ENCODE measurements at places on chromosomes 7 and 10.

GRCh38 chr7:45447296-45447695, 126.9 kb upstream of the ADCY1 start:
- DNase-seq: no peak

GRCh38 chr10:98236862-98237261, 31.1 kb downstream of the LOXL4 start:
- no peak for DNase-seq

DNA sequence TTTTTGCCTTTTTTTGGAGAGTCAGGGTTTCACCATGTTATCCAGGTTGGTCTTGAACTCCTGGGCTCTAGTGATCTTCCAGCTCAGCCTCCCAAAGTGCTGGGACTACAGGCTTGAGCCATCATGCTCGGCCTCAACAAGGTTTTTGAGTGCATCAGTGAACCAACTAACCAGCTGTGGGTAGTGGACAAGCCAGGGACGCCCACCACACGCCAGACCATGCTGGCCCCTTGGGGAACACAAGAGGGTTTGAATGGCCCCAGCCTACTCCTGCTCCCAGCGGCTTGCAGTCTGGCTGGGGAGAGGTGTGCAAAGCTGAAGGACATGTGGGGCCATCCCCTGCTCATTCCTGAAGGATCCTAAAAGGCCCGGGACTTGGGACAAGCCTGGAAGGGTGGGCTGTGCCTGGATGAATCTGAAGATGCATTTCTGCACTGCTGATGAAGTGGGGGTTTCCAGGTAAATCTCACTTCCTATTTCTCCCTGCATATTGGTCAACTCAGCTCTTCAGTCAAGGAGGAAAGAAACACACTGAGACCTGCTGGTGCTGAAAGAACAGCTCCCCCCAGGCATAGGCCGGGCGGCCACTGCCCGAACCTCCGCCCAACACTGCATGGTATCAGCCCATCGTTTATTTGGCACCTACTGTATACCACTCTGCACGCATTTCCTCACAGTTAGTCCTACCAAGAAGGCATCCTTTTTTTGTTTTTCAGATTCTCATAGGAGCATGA, 6.9 kb downstream of the MMD2 start:
- no peak for DNase-seq

DNA sequence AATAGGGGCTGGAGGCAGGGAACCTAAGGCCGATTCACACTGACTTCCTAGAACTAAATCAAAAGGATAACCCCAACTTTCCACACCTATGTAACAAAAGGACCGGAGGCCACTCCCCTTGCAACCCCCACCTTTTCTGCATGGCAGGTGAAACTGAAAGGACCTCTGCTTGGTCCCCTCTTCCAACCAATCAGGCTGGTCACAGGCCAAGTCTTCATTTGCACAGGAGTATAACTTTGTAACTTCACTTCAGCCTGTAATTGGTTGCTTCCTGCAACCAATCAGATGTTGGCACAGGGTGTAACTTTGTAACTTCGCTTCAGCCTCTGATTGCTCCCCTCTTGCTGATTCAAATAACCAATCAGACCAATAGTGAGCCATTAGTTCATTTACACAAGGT, 190.0 kb downstream of the FAM107B start:
- no peak for DNase-seq

- no peak for DNase-seq
Observed at GRCh38 chr10:72254813-72255568, 18.7 kb upstream of the DDIT4 start.

DNA sequence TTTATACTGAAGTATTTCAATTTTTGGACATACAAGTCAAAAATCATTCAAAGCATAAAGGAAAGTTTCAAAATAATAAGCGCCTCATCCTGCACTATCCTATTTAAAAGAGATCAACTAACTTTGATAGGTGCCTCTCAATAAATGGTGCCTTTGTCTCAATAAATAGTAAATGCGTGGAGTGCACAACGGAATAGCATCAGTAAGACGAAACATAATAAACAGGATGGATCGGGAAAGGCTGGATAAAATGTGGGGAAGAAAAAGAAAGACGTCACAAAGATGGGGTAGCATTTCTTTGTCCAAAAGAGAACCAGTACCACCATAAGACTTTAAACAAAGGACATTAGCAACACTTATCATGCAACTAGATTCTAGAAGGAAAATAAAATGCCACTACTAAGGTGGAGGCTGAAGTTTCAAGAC, 571 bp upstream of the PRKAR2B start:
- DNase-seq: no peak

DNA sequence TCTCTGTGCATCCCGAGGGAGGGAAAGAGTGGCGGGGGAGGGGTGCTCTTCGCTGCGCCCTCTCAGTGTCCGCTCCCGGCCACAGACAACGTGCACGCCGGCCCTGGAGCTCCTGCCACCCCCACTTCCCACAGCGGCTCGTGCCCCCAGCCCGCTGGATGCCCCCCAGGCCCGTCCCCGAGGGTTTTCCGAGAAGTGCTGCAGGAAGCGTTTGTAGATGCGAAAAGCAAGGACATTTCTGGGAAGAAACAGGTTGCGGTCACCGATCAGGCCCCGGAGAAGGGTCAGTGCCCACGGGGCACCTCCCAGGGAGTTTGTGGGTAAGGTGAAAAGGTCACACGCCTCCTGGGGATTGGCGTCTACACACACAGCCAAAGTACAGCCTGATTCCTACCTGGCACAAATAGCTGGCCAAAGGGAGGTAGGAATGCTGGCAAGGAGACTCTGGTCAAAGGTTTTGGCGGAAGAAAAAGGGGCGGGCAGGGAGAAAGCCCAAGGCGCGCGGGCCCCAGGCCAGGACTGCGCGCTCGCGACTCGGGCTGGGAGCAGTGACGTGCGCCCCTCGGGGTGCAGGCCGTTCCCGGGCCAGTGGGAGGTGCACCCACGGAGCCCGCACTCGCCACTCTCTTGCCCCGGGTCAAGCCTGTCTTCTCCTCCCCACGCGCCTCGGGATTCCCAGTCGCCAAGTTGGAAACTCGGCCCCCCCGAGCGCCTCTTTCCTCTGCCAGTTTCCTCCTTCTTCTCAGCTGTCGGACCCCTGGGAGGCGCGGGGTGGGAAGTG, 1.5 kb upstream of the NRP1 start:
- no peak for DNase-seq

DNA sequence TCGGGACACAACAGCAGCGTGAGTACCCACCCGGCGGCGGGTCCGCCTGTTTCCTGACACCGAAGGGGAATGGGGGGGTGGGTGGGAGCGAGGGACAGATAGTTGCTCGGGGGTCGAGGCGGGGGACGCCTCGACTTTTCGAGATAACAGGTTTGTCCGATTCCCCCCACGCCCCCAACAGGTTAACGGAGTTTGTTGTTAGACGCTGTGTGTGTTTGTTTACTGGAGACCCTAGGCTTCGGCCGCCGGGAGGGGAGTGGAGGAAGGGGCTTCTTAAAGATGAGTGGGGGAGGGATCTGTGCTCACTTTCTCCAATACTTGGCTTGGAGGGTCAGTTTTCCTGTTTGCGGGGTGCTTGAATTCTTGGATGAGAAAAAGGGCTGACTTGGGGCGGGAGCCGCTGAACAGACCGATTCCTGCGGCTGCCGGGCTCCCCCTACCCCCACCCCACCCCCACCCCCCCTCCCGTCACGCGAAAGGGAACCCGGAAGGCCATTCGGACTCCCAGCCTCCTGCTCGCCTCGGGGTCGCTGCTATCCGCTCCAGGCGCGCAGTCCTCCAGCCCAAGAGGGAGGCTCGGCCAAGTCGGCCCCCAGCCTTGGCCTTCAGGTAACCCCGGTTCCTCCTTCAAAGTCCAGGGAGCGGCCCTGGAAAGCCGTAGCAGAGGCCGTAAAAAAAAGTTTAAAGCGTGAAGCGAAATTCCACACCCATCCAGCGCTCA, 1.0 kb downstream of the SORCS3 start:
- DNase-seq: no peak

- DNase-seq: no peak
Observed at GRCh38 chr7:41915871-41916270, 213.0 kb upstream of the INHBA start.

GRCh38 chr10:86678999-86679792, 10.9 kb downstream of the LDB3 start:
- no peak for DNase-seq

GRCh38 chr7:25863005-25863728, 288.8 kb upstream of the NFE2L3 start:
- DNase-seq: no peak

DNA sequence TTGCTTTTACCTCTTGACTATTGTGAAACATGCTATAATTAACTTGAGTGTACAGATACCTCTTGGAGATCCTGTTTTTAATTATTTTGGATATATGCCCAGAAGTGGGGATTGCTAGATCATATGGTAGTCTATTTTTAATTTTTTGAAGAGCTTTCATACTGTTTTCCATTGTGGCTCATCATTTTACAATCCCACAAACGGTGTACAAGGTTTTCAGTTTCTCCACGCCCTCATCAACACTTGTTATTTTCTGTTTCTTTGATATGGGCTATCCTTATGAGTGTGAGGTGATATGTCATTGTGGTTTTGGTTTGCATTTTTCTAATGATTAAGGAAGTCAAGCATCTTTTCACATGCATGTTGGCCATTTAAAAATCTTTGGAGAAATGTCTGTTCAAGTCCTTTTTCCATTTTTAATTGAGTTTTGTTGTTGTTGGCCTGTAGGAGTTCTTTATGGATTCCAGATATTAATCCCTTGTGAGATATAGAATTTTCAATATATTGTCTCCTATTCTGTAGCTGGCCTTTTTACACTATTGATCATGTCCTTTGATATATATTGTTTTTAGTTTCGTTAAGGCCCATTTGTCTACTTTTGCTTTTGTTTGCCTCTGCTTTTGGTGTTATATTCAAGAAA, 7.5 kb downstream of the AGK start:
- DNase-seq: no peak

DNA sequence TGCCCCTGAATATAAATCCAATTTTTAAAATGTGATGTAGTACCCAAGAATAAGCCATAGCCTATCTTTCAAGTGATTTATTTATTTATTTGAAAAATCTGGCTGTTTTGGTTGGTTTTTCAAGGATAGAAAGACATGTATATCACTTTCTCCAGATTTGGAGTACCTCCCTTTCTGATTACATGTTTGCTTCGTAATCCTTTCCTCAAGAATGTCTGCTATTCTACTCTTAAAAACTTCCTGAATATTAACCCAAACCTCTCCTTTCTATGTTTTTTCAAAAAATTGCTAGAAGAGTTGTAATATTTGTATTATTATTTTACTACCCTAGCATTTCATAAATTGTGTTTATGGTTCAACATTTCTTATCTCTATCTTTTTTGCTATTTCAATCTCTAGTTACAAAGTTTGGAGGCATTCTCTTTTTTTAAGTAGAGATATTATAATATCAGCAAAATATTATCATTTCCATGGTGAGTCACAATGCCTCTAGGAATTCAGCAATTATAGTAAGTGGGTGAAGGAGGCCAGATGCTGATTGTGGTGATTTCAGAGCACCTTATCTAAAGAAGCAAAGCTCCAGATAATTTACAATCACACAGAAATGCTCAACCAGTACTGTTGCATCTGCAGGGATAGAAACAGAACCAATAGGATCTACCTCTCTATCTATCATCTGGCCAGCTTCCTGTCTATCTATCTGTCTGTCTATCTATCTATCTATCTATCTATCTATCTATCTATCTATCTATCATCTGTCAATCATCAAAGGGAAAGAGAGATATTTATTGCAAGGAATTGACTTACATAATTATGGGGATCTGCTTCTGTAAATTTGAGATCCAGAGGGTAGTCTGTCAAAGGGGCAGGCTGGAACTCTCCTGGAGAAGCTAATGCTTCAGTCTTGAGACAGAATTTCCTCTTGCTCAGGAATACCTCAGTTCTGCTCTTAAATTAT, 412.5 kb upstream of the SEMA3C start:
- no peak for DNase-seq

GRCh38 chr7:30396389-30396788, 82.2 kb downstream of the NOD1 start:
- DNase-seq: no peak

DNA sequence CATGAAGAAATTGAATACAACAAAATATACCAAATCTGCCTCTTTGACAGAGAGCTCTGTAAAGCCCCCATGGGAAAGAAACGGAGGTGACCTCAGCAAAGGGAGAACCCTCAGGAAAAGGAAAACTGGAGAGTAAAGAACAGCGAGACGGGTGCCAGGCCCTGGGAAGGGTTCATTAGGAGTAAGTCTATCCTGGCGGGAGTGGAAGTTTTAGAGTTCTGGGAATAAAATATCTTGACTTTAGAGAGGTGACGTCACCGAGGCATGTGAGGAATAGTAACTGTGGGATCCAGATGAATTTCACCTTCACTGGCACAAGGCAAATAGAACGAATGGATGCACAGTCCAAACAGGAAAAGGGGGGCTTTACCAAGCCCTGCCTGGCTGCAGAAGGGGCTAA, 362.8 kb upstream of the IGFBP3 start:
- no peak for DNase-seq

GRCh38 chr10:73379064-73379748, 20.5 kb upstream of the CFAP70 start:
- no peak for DNase-seq

GRCh38 chr7:144622745-144623144, 213.1 kb downstream of the TPK1 start:
- DNase-seq: no peak

DNA sequence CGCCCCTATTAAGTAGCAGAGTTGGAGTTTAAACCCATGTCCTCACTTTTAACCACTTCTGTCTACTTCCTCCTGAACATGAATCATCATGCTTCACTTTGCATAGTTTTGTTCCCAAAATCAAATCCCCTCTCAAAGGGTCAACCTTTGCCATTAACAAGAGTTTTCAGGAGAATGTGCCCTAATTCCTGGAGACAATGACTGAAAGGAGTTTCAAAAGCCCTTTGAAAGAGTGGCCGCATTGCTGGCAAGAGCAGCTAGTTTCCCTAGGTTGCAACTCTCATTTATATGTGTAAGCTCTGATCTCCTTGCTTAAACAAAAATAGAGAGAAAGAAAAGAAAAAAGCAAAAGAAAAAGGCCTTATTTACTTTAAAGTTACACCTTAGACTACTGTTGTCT, 9.2 kb downstream of the LGI1 start:
- no peak for DNase-seq

DNA sequence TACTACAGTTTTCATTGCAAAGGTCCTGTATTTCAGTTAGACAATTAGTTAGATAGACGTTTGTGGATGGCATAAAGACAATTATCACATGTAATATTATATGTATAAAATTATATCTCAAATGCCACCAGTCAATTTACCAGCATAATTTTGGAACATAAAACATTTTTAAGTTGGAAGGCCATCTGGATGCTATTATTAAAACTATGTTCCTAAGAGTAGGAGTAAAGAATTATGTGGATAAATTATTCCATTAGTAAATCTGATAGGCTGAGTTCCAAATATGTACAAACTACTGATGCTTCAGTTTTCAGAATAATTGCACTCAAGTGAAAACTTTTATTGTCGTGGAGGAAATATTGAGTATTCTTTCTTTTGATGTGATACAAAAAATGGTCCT, 790.3 kb downstream of the GRM8 start:
- DNase-seq: no peak

GRCh38 chr7:32074787-32075585, 4.8 kb upstream of the PDE1C start:
- no peak for DNase-seq

Data from activated CD8-positive, alpha-beta memory T cell treated with anti-CD3 and anti-CD28 coated beads for 48 hours (primary cell).